ENCODE measurements at places on chromosomes 6 and 20.
A peak's percentile ranks its signal among the peaks of the same experiment; 100 is the strongest.

DNA sequence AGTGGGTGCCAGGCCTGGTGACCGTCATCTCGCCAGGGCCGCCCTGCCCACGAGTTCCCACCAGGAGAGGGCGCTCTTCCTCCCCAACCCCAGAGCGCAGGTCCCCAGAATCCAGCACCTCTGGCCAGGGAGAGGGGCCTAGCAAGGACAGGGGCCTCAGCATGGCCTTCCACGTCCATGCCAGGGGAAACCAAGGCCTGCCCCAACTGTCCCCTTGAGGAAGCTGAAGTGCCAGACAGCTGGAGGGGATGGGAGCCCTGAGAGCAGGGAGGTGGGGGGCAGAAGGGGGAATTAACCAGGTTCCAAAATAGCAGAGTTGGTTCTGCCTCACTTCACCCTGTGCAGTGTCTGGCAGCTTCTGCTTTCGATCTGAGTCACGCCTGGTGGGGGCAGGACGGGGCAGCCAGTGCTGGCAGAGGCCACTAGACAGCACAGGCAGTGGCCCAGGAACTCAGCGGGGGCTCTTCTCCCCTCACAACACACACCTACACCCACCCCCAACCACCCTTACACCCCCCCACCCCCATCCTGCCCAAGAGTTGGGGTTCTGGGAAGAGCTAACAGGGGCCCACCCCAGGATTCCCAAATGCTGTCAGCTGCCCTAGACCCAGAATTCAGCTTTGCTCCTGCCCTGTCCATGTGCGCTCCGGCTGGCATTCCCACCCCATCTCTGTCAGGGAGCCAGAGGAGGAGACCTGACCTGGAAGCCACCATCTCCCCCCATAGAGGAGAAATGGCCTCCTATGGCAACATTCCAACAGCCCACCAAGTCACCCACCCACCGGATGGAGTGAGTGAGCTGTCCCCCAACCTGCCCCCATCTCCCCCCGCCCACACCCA, 29.2 kb downstream of the TFEB start:
- DNase-seq, result peak; percentile 60

DNA sequence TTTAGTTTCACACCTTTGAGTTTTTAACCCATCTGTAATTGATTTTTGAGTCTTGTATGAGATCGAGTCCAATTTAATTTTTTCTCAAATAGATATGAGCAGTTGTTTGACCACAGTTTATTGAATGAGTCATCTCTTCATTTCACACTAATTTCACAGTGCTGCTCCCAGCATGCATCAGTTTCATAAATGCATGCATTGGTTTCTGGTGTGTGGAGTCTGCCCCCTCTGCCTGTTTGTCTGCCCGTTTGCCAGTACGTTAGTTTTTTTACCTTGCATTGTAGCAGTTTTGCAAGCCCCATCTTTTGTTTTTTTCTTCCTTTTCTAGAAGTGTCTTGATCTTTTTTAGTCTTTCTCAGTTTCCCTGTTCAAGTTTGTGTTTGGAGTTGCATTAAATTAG, 11.9 kb downstream of the SLX4IP start:
- DNase-seq, result peak; percentile 85

GRCh38 chr6:154261688-154262397, 94.8 kb downstream of the IPCEF1 start:
- no peak for DNase-seq

DNA sequence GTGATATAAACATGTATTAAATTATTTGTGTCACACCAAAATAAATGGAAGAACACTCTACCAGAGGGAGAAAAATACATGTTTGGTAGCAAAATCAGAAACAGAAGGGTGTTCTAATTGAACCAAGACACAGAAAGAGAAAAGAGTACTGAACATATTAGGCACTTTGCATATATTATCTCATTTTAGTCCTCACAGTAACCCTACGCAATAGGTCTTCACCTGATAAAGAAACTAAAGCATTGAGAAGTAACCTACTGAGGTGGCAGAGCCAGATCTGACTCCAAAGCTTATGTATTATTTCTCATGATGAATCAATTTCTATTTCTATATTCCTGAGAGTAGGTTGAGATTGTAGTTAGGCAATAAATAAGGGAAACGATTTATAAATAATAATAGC, 77.7 kb downstream of the FYN start:
- no peak for DNase-seq

DNA sequence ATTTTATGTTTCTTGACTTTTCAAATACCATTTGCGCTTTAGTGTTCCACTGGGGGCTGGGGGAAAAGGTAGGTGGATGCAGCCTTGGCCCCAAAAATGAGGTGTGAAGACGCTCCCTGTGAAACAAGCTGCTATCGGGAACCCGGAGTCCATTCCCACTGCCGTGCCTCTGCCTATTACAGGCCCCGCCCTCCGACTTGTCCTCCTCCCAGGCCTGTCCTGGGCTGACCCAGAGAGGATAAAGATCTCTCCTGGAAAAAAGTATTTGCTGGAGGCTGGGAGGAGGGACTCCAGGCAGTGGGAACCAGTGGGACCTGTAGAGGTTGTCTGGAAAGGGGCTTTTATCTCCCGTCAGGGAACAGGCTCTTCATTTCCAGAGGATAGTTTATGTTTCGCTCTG, 215.0 kb downstream of the SLC24A3 start:
- DNase-seq, result no peak

DNA sequence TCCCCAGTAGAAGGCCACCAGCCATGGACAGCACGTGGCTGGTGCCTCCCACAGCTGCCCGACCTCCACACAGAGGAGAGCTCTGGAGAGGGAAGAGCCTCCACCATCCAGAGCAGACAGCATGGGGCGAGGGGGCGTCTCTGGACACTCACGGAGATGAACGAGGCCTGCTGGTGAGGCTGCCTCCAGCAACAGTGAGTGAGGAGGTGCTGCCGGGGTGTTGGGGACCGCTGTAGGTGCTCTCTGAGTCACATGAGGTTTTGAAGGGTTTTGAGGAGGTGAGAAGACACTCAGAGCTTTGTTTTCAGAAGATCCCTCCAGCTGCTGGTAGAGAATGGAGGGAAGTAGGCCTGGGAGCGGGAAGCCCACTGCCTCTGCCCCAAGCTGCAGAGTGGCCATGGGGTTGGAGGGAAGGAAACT, 65.6 kb downstream of the THBS2 start:
- DNase-seq, result no peak

DNA sequence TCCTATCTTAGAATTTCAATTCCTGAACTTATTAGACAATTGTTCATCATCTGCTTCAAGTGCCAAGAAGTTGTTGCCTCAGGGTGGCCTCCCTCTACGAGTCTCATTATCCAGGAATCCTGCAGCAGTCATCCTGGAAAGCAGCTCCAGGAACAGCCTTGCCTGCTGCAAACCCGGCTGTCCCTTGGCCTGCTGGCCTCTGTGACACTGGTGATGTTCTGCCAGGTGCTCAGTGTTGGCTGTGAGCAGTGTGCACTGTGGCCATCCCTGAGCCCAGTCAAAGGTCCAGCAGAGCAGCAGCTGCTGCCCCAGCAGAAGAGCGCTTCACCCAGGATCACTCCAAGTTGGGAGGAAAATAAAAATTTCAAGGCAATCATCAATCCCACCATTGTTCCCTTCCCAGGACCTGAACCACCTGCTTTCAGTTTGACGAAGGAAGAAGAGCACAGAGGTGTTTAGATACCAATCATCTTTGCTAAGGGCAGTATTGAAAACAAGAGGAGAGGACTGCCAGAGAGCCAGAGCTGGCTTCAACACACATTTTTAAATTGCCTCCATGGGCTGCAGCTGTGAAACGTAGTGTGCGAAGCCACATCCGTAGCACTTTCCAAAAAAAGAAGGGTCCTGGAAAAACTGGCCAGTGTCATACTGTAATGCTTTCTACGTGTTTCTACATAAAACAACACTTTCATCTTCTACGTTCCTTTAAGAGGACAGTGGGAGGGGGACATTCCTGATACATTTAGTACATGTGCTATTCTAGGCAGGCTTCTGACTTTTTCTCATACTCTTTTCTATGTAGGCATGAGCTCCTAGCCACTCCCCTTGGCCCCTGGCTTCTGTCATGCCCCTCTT, 7.2 kb upstream of the FAM50B start:
- peak; percentile 63 for DNase-seq

DNA sequence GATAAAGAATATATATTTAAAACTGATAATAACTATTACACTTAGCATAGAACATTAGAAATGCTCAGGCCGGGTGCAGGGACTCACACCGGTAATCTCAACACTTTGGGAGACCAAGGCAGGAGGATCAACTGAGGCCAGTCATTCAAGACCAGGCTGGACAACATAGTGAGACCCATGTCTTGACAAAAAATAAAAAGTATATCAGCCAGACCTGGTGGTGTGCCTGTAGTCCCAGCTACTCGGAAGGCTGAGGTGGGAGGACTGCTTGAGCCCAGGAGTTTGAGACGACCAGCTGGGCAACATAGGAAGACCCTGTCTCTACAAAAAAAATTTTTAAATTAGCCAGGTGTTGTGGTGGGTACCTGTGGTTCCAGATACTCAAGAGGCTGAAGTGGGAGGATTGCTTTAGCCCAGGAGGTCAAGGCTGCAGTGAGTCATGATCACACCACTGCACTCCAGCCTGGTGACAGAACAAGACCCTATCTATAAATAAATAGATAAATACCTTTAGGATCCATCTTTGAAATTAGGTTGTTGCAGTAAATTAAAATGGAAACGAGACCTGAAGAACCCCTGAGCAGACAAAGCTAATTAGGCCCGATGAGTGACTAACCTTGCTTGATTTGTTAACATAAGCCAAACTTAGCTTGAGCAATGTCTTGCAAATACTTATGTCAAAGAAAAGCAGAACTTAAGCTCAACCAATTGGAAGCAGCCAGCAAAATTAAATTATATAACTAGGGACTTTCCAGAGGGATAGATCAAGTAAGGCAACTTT, 75.8 kb upstream of the E2F3 start:
- DNase-seq, result peak; percentile 32

- no peak for DNase-seq
Observed at GRCh38 chr20:48076247-48076646, 291.0 kb upstream of the SULF2 start.

- peak; percentile 78 for DNase-seq
Observed at GRCh38 chr20:4112481-4113421, 97.4 kb upstream of the RNF24 start.

DNA sequence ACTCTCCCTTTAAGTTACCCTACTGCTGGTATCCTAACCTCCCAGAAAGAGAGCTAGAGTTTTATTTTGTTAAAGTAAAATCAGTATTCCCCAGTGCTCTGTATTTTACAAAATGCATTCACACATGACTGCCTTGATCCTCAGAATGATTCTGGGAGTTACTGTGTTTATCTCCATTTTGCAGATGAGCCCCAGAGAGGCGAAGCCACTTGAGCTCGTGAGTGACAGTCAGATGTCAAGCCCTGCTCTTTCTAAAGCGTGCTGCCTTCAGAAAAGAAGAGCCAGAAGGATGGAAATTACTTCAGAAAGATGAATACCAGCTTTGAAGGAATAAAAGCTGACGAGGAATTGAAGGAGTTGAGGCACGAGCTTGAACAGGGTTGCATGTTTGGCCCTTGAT, 14.1 kb upstream of the OSER1 start:
- DNase-seq, result no peak

DNA sequence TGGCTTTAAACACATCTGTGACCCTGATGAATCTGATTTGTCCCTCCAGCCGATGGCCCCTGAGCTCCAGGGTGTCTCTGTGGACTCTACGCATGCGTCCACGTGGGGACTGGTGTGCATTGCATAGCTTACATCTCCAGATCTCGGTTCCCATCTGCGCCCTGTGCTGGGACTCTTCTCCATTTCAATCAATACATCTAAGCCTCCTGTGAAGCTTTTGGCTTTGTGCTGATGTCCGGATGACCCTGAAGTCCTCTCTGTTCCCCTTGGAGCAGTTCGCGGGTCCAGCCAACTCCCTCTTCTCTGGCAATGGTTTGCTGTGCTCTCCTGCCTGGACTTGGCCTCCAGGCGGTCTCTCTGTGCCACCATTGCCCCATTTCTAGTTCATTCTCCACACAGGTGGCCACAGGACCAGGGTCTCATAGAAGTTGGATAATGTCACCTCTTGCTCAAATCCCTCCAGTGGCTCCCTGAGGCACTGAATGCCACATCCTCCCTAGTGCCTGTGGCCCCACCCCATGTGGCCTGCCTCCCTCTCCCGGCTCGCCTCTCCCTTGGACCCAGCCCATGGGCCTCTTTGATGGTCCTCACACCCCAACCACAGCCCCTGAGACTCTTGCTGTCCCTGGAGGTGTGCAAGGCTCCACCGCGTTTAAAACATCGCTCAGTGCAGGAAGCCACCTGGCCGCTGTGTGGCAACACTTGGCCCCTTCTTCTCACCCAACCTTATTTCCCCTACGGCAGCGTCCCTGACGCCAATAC, 155.4 kb downstream of the SYCP2 start:
- no peak for DNase-seq

GRCh38 chr6:85432554-85432953, 17.3 kb upstream of the NT5E start:
- DNase-seq, result no peak

DNA sequence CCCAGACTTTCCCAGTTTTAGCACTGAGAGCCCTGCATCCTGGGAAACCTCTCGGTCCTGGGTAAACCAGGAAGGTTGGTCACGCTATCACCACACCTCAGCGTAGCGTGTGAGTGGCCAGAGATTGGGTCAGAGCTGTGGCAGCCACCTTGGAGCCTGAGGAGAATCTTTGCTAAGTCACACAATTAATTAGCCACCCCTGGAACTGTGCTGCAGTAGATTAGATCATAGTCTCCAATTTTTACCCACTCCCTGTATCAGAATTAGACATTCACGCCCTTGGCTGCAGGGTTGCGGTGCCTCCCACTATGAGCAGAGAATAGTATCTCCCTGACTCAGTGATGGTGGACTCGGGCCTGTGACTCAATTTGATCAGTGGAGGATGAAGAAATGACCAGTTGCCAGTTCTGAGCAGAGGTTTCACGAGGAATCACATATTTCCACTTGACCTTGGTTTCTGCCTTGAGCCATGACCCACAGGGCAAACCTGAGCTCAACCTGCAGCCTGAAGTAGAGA, 6.0 kb upstream of the PTGIS start:
- DNase-seq, result peak; percentile 79

GRCh38 chr6:50285735-50286134, 236.0 kb upstream of the DEFB112 start:
- no peak for DNase-seq

- no peak for DNase-seq
Observed at GRCh38 chr6:131936156-131936555, 15.0 kb downstream of the CCN2 start.

- DNase-seq, result no peak
Observed at GRCh38 chr6:154012852-154013251, 26.2 kb upstream of the OPRM1 start.

DNA sequence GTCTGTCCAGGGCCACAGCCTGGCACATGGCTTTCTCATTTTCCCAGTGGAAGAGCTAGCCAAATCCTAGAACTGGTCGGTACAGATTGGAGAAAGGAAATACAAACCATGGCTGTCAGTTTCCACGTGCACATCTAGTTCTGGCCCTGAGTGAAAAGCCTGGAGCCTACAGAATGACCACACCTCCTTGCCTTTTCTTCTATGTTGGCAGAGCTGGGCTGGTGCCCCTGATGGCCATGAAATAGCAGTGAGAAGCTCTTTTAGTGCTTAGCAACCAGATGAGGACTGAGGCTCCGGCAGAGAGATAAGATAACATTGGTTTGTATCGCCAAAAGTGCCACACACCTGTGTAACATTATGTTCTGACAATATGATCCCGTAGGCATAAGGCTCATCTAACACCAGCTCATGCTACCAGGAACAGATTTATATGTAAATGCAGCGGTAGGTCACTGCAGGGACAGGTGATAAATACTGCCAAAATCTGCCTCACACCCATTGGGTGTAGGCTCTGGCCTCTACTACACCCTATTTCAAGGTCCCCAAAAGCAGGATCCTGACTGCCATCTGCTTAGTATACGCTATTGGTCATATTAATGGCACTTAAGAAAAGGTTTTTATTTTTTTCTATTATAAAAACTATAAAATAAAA, 39.9 kb upstream of the TBC1D7 start:
- DNase-seq, result no peak

- DNase-seq, result no peak
Observed at GRCh38 chr20:59728722-59729430, 124.5 kb downstream of the PHACTR3 start.
